ENCODE measurements at places on chromosomes 7 and 10.

GRCh38 chr7:129665013-129665401, 53.5 kb downstream of the NRF1 start:
- no peak for DNase-seq

- no peak for DNase-seq
These were observed 72.6 kb downstream of the KCNMA1 start for GRCh38 chr10:77564731-77565589.

DNA sequence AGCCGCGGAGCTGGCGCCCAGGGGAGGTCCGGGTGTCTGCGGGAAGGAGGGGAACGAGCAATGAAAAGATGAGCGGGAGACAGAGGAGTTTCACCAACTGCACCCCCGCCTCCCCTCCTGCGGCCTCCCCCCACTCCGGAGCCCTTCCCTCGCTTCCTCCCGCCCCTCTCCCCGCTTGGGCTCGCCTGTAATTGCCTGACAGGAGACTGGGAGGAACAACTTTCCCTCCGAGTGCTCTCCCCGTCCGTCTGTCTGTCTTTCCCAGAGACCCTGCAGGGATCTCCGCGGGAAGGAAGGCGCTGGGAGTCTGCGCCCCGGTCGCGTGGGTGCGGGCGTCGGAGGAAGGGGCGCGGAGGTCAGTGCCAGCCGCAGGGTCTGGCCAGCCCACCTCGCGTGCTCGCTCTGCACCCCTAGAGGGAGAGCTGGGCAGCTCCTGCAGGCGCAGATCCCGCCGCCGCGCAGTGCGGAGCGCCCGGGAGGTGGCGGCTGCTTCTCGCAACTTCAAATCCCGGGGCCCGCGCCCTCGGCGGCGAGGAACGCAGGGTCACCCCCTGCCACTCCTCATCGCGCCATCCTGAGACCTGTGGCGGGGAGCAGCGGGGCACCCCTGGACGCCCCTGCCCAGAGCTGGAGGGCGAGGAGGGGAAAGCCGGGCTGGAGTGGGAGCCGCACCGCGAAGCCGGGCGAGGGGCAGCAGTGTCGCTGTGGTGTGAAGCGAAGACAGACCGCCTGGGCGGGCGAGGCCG, 511 bp upstream of the NRP1 start:
- peak; percentile 55 for DNase-seq

DNA sequence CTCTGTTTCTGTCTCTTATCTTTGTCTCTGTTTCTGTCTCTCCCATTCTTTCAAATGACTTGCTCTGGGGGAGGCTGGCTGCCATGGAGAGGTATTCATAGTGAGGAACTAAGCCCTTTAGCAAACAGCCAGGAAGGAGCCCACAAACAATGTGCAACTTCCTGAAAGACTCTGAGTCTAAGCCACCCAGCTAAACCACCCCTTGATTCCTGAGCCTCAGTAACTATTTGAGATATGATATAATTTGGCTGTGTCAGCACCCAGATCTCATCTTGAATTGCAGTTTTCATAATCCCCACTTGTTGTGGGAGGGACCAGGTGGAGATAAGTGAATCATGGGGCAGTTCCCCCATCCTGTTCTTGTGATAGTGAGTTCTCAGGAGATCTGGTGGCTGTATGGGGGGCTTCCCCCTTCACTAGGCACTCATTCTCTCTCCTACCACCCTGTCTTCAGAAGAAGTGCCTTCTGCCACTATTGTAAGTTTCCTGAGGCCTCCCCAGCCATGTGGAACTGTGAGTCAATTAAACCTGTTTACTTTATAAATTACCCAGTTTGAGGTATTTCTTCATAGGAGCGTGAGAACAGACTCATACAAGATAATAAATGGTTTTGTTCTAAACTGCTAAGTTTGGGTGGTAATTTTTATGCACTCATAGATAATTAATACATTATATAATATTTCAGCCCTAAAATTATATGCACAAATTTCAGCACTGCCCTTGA, 121.2 kb upstream of the FOXP2 start:
- DNase-seq = no peak

DNA sequence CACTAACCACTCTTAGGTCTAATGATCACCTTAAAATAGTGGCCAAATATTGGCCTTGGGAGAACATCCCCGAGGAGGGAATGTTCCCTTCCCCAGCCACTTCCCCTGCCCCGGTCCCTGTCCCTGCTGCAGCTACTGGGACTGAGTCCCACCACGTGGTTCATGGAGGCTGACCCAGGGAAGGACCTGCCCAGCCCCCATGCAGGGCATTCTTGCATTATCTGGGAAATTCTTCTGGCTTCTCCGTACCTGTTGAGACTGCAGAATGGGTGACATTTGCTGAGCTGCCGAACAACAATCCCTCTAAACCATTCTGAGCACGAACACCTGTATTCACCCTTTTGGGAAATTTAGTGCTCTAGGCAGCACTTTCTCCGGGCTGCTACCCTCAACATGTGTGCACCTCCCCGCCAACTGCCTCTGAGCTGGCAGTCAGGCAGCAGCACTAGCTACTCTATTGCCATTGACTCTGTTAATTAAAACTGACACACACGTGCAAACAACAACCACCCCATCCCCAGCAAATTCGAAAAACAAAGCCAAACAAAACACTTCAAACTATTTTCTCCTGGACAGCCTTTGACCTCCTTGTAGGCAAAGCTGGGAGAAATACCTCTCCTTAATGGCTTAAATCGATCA, 567.4 kb upstream of the MKI67 start:
- no peak for DNase-seq

DNA sequence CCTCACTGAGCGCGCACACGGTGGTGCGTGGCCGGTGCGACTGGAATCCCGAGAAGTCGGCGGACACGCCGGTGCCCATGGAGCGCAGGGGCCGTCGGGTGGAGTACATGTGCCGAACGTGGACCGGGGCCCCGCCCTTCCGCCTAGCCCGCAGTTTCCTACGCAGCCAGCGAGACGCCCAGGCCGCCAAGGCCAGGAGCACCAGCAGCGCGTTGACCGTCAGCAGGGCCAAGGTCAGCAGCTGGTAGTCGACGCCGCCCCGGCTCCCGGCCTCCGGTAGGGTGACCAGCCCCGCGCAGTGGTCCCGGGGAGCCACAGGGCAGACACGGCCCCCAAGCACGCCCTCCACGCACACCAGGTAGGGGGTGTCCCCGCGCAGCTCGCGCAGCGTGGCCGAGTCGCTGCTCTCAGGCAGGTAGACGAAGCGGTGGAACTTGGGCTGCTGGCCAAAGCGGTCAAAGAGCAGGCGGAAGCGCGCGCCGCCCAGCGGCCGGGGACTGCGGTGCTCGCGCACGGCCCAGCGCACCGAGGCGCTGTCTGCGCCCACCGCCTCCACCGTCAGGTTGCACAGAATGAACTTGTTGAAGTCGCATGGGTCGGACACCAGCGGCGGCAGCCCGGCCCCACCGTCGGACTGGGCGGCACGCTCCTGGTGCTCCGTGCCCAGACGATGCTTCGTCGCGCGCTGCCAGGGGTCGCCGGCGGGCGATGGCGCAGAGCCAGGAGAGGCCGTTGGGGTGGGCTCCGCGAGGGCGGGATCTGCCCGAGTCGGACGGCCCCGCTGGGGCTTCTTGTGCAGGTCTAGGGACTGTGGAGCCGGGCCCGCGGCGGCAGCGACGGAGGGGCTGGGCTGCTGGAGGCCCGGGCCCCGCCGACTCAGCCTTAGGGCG, 2.2 kb downstream of the TRIL start:
- DNase-seq = no peak

GRCh38 chr7:42227936-42228591, 8.9 kb downstream of the GLI3 start:
- DNase-seq = no peak

DNA sequence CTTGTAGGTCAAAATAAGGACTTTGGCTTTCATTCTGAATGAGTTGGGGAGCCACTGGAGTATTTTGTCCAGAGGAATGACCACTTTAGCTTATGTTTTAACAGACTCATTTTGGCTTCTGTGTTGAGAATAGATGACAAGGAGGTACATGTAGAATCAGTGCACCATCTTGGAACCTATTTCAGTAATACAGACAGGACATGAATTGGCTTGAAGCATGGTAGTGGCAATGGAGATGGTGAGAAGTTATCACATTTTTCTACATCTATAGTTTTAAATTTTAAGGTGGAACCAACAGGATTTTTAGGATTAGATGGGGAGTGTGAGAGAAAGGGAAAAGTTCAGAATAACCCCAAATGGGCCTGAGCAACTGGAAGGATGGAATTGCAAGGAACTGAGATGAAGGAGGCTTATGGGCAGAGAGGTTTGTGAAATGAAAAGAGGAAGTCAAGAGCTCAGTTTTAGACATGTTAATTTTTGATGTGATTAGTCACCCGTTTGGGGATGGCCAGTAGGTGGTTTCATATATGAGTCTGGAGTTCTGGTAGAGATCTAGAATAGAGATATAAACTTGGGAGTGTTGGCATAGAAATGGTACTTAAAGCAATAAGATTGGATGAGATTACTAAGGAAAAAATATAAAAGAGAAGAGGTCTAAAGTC, 89.2 kb upstream of the JAZF1 start:
- DNase-seq = no peak

GRCh38 chr10:130781206-130781605, 530.3 kb downstream of the TCERG1L start:
- no peak for DNase-seq

DNA sequence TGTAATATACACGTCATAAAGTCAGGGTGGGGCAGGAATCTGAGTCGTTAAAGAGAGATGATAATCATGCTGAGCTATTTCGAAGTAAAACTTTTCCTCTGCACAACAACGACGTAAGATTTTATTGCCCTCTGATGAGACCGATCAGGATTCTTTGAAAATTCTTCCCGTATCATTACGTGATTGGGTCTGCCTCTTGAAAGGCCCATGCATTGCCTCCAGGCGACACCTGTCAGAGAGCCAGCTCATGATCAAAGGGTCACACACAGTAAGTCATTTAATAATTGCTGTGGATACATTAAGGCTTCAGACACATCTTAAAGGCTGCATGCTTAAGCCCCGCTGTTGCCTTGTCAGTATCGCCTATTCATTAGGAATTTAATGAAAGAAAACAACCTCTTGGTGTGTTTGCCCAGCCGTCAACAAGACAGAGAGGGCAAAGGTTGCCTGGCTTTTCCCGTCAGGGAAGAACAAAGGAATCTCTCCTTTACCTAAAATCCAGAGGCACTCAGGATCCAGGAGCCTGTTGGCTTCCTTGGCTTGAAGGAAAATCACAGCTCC, 189.0 kb upstream of the SH2B2 start:
- no peak for DNase-seq
